ENCODE measurements at places on chromosomes 5 and 9. TPM values are rescaled to one million over a fixed set of nuclear protein-coding genes. Genes with fewer than 3 reads are reported as not detected.
A peak's percentile ranks its signal among the peaks of the same experiment; 100 is the strongest.

DNA sequence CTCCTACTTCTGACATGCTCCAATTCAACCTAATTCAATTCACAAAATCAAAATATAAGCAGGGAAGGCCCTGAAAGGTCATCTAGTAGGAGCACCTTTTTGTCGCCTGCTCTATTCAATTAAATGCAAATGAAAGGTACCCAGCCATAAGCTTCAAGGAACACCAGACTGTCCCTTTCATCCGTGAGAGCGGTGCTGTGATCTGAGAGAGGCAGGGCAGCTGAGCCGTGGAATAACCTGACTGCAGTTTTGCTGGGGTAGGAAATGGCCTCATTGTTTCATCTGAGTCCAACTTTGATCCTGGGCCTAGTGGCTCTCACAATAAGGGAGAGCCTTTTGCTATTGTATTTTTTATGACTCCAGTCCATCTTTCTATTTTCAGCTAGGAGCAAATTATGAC lies 39.8 kb upstream of the GLRA1 start:
- no peak for DNase-seq
- H3K27ac ChIP-seq = no peak overlapping the region
- no peaks in the 10 kb centered on the region for H3K4me1 ChIP-seq

GRCh38 chr9:80883426-80883825 lies 805.9 kb downstream of the TLE1 start:
- H3K4me3 ChIP-seq = no peak overlapping the region
- no peaks in the 10 kb centered on the region for H3K36me3 ChIP-seq
- H3K27ac ChIP-seq = no peak overlapping the region
- no peaks in the 10 kb centered on the region for H3K27me3 ChIP-seq
- DNase-seq = no peak

MYOZ3 gene
- 0.50 TPM for total RNA-seq

GRCh38 chr5:113267361-113267900 lies 167.4 kb downstream of the TSSK1B start:
- no peaks in the 10 kb centered on the region for H3K4me1 ChIP-seq
- no peak for DNase-seq
- no peak overlapping the region for H3K4me3 ChIP-seq
- no peak overlapping the region for H3K27ac ChIP-seq
- H3K36me3 ChIP-seq = no peaks in the 10 kb centered on the region

TMEM141 gene
- total RNA-seq = 37.3 TPM

GRCh38 chr5:93721071-93721470 lies 20.3 kb downstream of the POU5F2 start:
- H3K27me3 ChIP-seq = no peaks in the 10 kb centered on the region
- no peak overlapping the region for H3K4me3 ChIP-seq

PCDHGA7 gene
- 2.0 TPM for total RNA-seq

DNA sequence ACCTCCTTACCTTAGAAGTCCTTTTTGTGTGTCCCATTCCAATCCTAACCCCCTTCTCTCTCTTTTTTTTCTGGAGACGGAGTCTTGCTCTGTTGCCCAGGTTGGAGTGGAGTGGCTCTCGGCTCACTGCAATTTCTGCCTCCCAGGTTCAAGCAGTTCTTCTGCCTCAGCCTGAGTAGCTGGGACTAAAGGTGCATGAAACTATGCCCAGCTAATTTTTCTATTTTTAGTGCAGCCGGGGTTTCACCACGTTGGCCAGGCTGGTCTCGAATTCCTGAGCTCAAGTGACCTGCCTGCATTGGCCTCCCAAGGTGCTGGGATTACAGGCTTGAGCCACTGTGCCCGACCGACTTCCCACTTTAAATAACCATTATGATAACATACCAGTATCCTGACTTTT lies 17.5 kb downstream of the TMEM38B start:
- H3K4me3 ChIP-seq = no peak overlapping the region
- no peaks in the 10 kb centered on the region for H3K36me3 ChIP-seq
- H3K4me1 ChIP-seq = no peaks in the 10 kb centered on the region
- no peak for DNase-seq

SCGB3A2 gene
- not detected for total RNA-seq

- no peak overlapping the region for H3K4me3 ChIP-seq
- H3K27me3 ChIP-seq = no peaks in the 10 kb centered on the region
- no peaks in the 10 kb centered on the region for H3K36me3 ChIP-seq
- H3K27ac ChIP-seq = no peak overlapping the region
- DNase-seq = no peak
Measured at GRCh38 chr5:133818869-133819600, 149.4 kb downstream of the C5orf15 start.

GRCh38 chr5:63535840-63536602 lies 426.2 kb downstream of the HTR1A start:
- no peak for DNase-seq
- H3K27me3 ChIP-seq = no peaks in the 10 kb centered on the region
- H3K27ac ChIP-seq = no peak overlapping the region
- H3K4me1 ChIP-seq = no peaks in the 10 kb centered on the region
- H3K36me3 ChIP-seq = no peaks in the 10 kb centered on the region
- H3K4me3 ChIP-seq = no peak overlapping the region

- H3K4me1 ChIP-seq = peaks cover 23% of the 10 kb centered on the region
- H3K27ac ChIP-seq = no peak overlapping the region
- H3K27me3 ChIP-seq = no peaks in the 10 kb centered on the region
- no peak for DNase-seq
- H3K36me3 ChIP-seq = peaks cover 30% of the 10 kb centered on the region
Measured at GRCh38 chr5:139315056-139315615, 21.6 kb downstream of the MATR3 start.

- DNase-seq = no peak
- H3K4me3 ChIP-seq = no peak overlapping the region
- H3K4me1 ChIP-seq = no peaks in the 10 kb centered on the region
- no peak overlapping the region for H3K27ac ChIP-seq
- H3K36me3 ChIP-seq = no peaks in the 10 kb centered on the region
Measured at GRCh38 chr5:96651948-96652753, 10.0 kb upstream of the CAST start.

DNA sequence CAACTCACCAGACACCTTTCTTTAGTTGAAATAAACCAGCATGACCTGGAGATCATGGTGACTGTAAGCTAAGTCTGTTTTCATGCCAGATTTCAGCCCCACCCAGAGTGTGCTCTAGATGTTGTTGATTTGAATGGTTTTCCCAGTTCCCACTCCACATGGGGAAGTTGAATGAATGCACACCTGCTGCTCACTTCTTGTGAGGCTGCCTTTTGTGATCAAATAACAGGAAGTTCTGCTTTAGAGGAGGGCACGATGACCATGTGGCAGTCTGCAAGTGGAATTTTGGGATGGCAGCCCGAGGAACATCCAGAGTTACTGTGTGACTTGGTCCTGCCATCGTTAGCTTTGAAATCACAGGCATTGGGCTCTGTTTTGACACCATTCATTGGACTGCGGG lies 18.7 kb downstream of the SLC46A2 start:
- no peak for DNase-seq
- H3K4me3 ChIP-seq = no peak overlapping the region
- H3K36me3 ChIP-seq = no peaks in the 10 kb centered on the region
- H3K27ac ChIP-seq = no peak overlapping the region
- no peaks in the 10 kb centered on the region for H3K27me3 ChIP-seq

DNA sequence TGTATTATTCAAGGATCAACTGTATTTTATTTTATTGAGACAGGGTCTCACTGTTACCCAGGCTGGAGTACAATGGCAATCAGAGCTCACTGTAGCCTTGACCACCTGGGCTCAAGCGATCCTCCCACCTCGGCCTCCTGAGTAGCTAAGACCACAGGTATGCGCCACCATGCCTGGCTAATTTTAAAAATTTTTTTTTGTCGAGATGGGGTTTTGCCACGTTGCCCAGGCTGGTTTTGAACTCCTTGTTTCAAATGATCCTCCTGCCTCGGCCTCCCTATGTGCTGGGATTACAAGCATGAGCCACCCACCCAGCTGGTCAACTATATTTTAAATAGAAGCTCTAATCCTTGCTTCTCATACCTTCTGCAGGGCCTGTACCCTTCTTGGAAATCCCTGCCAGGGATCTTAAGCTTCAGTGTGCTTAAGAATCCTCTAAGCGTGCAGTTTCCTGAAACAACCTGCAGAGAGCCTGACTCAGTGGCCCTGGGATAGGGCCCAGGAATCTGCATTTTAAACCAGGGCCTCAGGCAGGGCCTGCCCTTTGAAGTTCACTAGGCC lies 2.9 kb downstream of the AKNA start:
- no peaks in the 10 kb centered on the region for H3K27me3 ChIP-seq
- H3K4me3 ChIP-seq = no peak overlapping the region
- H3K36me3 ChIP-seq = no peaks in the 10 kb centered on the region
- no peaks in the 10 kb centered on the region for H3K4me1 ChIP-seq
- no peak for DNase-seq

DNA sequence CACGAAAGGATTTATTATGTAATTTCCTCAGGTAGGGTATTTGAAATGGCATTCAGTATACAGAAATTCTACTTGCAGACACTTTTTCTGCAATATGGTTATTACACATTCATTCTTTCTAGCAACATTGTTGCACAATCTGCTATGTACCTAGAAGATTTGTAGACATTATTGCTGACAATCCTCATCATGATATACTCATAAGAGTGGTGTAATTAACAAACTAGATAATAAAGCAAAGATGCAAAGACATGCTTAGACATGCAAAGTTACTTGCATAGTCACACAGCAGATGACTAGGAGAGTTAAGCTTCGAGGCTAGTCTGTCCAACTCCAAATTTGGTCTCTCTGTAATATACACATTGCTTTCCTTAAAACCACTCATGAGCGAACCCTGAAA lies 317.1 kb downstream of the ASTN2 start:
- H3K27ac ChIP-seq = no peak overlapping the region
- H3K36me3 ChIP-seq = no peaks in the 10 kb centered on the region
- H3K27me3 ChIP-seq = no peaks in the 10 kb centered on the region
- DNase-seq = no peak
- no peaks in the 10 kb centered on the region for H3K4me1 ChIP-seq

CSF2 gene
- total RNA-seq = not detected

GABRA6 gene
- total RNA-seq = not detected

GRCh38 chr9:89657765-89658164 lies 53.0 kb downstream of the GADD45G start:
- H3K27ac ChIP-seq = no peak overlapping the region
- H3K27me3 ChIP-seq = no peaks in the 10 kb centered on the region
- H3K4me1 ChIP-seq = peaks cover 23% of the 10 kb centered on the region
- no peak for DNase-seq
- H3K36me3 ChIP-seq = no peaks in the 10 kb centered on the region

DNA sequence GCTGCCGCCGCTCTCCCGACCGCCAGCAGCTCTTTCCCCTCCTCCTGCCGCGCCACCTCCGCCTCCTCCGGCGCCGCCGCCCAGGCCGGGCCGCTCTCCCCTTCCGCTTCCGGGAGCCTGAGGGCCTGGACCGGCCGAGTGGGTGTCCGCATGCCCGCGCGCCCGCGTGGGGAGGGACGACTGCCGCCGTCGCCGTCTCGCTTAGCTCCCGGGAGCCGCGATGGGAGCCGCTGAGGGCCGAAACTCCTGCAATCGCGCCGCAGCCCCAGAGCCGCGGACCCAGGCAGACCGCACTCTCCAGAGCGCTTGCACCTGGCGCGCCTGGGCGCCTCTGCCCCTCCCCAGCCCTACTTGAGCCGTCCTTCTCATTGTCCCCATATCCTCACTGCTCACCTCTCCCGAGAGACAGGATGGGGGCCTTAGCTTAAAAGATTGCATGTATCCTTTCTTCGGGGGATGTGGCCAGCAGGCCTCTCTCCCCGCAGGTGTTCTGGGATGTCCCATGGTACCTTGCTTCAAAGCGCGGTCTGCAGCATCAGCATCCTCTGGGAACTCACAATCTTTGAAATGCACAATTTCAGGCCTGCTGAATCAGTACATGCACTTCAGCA lies at the start of gene ZDHHC21:
Gene ZDHHC21, minus strand, starts transcription at position 182 of the 611 bp plus-strand sequence. CDS start 19,092 bp downstream, outside the sequence.
- H3K4me3 ChIP-seq = peak within 1 kb of the TSS; percentile 63
- H3K27ac ChIP-seq = peak within 1 kb of the TSS; percentile 27
- DNase-seq = peak; percentile 90
- no peaks in the 10 kb centered on the region for H3K36me3 ChIP-seq
- no peaks in the 10 kb centered on the region for H3K4me1 ChIP-seq

GARIN3 gene
- not detected for total RNA-seq

DNA sequence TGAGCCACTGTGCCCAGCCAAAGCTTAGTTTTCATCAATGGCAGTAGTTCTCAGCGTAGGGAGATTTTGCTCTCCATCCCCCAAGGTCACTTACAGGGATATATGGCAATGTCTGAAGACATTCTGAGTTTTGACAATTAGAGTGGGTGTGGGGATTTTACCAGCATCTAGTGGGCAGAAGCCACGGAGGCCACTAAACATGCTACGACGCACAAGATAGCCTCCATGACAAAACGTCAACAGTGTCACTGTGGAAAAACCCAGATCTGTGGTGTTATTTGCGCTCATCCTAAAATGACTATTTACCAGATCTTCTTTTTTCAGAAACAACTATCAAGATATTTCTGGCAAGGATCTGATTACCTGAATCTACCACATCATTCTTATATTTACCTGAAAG lies 68.2 kb downstream of the CDC14B start:
- H3K4me3 ChIP-seq = no peak overlapping the region
- DNase-seq = no peak
- no peaks in the 10 kb centered on the region for H3K36me3 ChIP-seq

- H3K4me3 ChIP-seq = no peak overlapping the region
- H3K4me1 ChIP-seq = no peaks in the 10 kb centered on the region
- no peaks in the 10 kb centered on the region for H3K36me3 ChIP-seq
- DNase-seq = no peak
- H3K27ac ChIP-seq = no peak overlapping the region
Measured at GRCh38 chr9:134489621-134490408, 151.8 kb upstream of the COL5A1 start.

DNA sequence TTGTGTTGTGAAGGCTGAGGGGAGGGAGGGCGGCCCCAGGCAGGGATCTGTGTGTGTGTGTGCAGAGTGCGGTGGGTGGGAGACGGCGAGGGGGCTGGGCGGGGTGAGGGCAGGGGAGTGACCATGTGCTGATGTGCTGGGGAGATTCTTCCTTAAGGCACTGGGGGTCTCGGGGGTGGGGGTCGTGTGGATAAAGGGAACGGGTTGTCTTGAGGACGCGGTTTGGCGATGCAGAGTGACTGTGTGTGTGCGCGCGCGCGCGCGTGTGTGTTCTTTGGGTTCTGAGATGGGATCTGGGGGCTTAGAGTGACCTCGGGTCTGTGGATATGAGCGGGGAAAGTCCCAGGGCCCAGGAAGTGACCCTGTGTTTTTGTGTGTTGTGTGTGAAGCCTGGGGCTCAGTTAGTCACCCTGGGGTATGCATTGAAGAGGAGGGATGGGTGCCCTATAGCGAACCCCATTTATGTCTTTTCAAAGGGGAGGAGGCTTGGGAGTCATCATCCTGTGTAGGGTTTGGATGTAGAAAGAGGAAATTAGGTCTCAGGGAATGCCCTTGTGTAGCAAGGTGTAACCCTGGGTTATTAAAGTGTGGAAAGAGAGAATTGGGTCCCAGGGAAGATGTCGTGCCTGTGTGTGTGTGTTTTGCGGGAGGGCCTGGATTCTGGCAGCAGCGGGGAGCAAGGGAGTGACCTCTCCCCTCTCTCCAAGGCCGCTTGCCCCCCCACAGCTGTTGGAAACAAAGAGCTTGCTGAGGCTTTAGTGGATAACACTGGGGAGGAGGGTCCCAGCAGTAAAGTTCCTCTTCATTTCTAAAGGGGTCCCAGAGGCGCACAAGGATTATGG lies 1.4 kb downstream of the TMEFF1 start:
- DNase-seq = no peak
- H3K27ac ChIP-seq = no peak overlapping the region
- peak overlapping the region; percentile 50 for H3K4me3 ChIP-seq
- no peaks in the 10 kb centered on the region for H3K4me1 ChIP-seq
- no peaks in the 10 kb centered on the region for H3K36me3 ChIP-seq

GRCh38 chr5:151267491-151268260 lies 14.7 kb downstream of the GM2A start:
- H3K36me3 ChIP-seq = peaks cover 10% of the 10 kb centered on the region
- H3K27me3 ChIP-seq = no peaks in the 10 kb centered on the region
- DNase-seq = no peak
- H3K4me3 ChIP-seq = no peak overlapping the region
- H3K4me1 ChIP-seq = no peaks in the 10 kb centered on the region

C9orf50 gene
- not detected for total RNA-seq
